Activated naive CD4-positive, alpha-beta T cell treated with anti-CD3 and anti-CD28 coated beads, Interleukin-2, amount 50 U/mL, for 72 hours (primary cell): ENCODE measurements at places on chromosomes 5 and 9. TPM values are rescaled to one million over a fixed set of nuclear protein-coding genes. Genes with fewer than 3 reads are reported as not detected.

DNA sequence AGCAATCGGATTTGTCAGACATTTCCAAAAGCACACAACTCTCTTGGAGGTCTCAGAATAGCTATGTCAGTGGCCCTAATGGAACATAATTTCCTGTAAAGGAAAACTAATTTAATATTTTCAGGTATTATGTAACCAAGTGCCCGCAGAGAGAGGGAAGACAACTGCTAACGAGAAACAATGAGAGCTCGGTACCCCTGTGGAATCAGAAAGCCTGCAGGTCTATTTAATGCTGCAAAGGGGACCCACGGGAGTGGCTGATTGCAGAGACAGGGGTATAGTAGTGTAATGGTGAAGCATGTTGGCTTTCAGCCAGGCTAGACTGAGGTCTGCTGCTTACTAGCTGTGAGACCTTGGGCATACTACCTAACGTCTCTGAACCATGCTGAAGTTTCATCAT, 508.1 kb upstream of the BRINP1 start:
- no peak for DNase-seq

DNA sequence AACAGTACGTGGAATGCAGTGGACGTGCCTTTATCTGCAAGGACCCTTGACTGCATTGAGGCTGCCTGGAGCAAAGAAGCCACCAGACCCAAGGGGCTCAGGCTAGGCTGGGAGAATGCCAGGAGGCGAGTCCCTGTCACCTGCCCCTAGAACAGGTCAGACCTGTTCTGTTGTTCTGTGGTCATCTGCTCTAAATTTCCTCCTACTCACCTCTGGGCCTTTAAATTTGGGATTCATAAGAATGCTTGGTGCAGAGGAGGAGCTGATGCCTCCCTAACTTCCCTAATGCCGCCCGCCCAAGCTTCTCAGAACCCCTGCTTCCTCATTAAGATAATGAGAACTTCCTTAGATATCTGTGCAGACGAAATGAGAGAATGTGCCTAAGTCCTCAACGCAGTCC, 32.0 kb downstream of the DAPK1 start:
- DNase-seq: no peak

Gene FAM153A
- total RNA-seq: 11.4 TPM

- no peak for DNase-seq
Measured at GRCh38 chr9:26662476-26662875, 230.1 kb downstream of the CAAP1 start.

Gene GABRA6
- not detected for total RNA-seq

Gene PTPRD
- total RNA-seq: not detected

Gene NUTM2G
- total RNA-seq: not detected

Gene SV2C
- total RNA-seq: 0.88 TPM

GRCh38 chr5:103480246-103480645, 82.3 kb downstream of the NUDT12 start:
- DNase-seq: no peak

DNA sequence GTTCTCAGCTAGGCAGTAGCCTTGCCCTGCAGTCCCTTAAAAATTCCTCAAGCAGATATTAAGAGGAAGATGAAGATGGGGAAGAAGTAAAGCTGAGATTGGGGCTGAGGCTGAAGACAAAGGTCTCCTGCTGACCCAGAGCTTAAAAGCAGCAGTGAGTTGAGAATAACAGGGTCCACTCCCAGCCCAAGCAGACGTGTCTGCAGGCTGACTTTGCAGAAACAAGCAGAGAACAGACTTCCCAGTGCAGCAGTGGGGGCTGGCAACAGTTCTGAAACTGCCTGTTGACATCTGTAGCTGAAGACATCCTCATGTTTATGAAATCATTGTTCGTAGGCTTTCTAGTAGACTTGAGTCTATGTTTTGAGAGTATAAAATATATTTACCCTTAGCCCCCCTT, 1.1 kb downstream of the CTXN3 start:
- DNase-seq: no peak

Gene ANKRD18A
- 15.2 TPM for total RNA-seq

- no peak for DNase-seq
Measured at GRCh38 chr9:99178912-99179872, 42.5 kb downstream of the ALG2 start.

GRCh38 chr9:13364271-13365000, 84.9 kb upstream of the MPDZ start:
- DNase-seq: no peak

Gene FAXDC2
- total RNA-seq: not detected

Gene ZFP2
- total RNA-seq: 0.50 TPM

- DNase-seq: no peak
Measured at GRCh38 chr9:133691626-133692363, 46.4 kb downstream of the SARDH start.

DNA sequence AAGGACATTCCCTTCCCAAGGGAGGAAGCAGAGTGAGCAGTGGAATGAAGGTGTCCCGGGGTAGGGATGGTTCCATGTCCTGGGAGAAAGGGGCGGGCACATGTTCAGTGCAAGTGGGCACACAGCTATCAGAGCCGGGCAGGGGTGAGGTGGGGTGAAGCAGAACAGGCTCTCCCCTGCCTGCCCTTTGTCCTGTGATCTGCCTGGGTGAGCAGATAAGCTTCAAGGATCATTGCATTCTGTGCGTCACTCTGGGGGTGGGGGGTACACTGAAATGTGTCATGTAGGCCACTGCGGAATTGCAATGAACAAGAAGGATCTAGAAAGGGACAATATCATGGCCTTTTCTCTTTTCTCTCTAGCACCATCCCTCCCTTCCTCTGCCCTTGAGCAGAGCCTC, 61.7 kb upstream of the SHB start:
- DNase-seq: no peak

Gene DMRT3
- not detected for total RNA-seq

GRCh38 chr5:169300468-169301385, at the start of gene SLIT3:
TSS of gene SLIT3 (minus strand) at chr5:169301139. CDS start at chr5:169300709, 430 bp downstream.
- no peak for DNase-seq

Gene TAF11L10
- not detected for total RNA-seq

Gene SNCAIP
- total RNA-seq: not detected

- no peak for DNase-seq
Measured at GRCh38 chr9:134770972-134771971, 109.3 kb upstream of the FCN2 start.

DNA sequence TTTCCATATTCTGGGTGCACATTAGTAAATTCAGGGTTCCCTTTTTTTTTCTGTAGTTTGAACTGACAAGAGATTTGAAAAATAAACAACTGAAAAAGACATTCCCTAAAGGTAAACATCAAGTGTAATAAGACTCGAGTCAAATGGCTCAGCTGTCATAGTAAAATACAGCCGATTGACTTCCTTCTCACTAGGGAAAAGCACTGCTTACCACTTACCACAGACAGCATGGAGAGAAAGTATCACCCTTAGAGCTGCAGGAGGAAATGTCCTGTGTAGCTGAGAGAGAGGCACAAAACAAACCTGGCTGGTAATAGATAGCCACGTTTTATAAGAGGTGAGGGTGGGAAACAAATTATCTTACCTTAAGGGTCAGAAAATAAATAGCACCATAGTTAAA, 12.1 kb upstream of the DMAC1 start:
- DNase-seq: no peak

DNA sequence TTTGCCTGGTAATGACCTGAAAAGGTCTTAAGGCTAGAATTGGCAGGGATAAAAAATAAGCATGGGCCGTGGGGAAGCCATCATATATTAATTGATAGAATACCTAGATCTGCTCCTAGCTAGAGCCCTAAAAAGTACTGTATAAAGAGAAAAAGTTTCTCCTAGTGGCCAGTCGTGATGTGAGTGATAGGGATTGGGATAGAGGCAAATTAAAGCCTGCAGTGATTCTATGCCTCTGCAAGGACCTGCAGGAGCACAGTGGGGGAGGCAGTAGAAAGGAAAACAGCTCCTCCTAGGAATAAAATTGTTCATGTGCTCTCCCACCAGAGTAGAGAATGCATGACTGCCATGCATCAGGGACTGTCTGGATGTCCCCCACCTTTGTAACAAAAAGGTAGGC, 56.2 kb upstream of the FTMT start:
- no peak for DNase-seq

DNA sequence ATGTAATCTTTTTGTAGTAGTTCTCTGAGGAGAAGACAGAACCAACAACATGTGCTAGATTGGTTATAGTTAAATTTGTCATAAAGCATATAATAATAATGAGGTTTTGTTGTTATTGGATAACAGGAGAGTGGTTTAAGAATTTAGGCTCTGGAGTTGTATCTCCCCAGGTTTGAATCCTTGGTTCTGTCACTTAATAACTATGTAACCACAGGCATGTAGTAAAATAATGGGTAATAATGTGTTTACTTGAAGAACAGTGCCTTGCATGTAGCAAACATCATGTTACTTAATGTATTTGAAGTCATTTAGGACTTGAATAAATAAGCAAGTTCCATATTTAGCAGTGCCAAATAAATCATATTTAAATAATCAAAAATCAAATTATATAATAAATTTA, 55.8 kb downstream of the NSD1 start:
- DNase-seq: no peak

Gene PCDHGA7
- not detected for total RNA-seq

GRCh38 chr5:74231697-74232096, 408.8 kb downstream of the ENC1 start:
- no peak for DNase-seq

Gene TAF1L
- not detected for total RNA-seq

Gene GARIN3
- total RNA-seq: 0.47 TPM

Gene F12
- 9.8 TPM for total RNA-seq

Gene TBC1D2
- total RNA-seq: 3.9 TPM

Gene GPR150
- 0.74 TPM for total RNA-seq

DNA sequence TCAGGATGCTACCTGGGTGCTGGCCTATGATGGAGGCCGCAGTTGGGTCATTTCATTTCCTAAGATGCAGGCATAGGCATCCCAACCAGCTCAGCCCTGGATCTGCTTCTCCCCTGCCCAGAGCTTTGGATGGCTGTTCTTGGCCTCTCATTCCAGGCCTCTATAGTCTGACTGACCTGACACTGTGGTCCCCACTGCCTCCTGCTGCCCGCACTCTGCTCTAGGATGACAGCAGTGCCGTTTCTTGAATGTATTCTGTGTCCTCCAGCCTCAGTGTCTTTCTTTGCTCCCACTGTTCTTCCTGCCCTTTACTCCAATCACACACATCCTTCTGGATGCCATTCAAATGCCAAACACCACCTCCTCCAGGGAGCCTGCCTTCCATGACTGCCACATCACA, 235.7 kb downstream of the HSPA4 start:
- DNase-seq: peak; percentile 36

DNA sequence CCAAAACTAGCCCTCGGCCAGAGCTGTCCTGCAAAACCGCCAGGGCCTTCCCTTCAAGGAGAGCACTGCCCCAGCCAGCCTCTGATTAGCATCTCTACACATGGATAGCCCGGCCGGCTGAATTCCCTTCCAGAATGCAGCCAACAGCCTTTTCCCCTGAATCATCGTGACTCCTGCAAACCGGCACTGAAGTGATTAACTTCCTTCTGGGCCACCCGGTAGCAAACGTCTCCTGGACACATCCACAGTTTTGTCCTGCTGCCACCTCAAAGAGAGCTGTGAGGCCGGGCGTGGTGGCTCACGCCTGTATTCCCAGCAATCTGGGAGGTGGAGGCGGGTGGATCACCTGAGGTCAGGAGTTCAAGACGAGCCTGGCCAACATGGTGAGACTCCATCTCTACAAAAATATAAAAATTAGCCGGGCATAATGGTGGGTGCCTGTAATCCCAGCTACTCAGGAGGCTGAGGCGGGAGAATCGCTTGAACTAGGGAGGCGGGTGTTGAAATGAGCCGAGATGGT, 21.1 kb upstream of the EEIG1 start:
- no peak for DNase-seq

Gene SPAG8
- total RNA-seq: 1.0 TPM

GRCh38 chr5:171422495-171422894, 3.0 kb downstream of the FGF18 start:
- no peak for DNase-seq

DNA sequence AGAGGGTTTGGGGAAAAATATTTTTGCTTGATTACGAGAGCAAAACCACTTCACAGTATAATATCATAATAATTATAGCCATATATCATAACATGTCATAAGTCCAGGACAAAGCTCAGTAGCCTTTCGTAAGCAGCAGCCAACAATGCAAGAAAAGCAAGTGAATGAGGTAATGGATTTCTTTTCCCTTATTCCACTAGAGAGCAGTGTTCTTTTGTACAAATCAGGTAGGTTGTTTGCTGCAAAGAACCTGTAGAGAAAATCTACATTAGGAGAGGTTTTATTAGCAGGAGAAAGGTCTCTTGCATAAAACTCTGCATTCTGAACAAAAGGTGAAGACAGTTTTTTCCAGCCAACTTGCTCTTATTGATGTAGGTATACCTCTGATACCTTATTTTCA, 1033.4 kb downstream of the TLE4 start:
- no peak for DNase-seq

GRCh38 chr5:92912283-92912682, 668.7 kb downstream of the NR2F1-AS1 start:
- no peak for DNase-seq

DNA sequence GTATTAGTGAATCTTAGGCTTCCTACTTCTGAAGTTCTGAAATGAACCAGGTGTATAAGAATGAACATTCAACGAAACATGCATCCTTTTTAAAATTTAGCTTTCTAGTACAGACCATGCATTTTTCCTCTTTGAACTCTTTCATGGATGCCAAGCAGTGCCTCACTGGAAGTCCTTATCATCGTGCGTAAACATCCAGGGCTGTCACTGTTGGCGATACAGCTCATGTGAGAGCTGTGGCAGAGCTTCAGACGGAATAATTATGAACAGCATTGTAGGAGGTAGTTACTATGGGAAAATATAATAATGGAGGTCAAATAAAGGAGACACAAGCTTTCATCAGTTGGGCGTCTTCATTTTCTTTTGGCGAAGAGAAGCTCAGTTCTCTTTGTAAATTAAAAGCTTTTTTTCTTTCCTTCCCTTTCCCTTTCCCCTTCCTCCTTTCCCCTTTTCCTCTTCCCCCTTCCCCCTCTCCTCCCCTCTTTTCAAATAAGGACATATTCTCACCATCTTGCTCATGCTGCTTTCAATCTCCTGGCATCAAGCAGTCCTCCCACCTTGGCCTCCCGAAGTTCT, 167.3 kb downstream of the KDM4C start:
- no peak for DNase-seq

DNA sequence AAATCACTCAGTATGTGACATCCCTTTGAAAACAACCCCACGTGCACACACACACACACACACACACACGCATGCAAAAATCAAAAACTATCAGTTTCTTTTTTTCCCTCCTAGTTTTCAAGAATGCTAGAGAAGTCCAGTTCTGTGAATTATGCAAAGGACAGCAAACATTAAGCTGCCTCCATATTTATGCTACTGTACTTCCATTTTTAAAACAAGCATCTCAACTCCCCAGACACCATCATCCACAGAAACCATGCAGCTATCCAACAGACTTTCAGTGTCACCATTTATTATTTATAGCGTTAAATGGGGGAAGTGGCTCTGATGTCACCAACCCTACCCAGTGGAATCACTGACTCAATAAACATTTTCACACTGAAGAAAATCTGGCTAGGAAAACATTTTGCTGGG, 1.6 kb downstream of the FBXW11 start:
- peak; percentile 10 for DNase-seq

- no peak for DNase-seq
Measured at GRCh38 chr9:114924327-114924726, 6.1 kb downstream of the TNFSF8 start.

Gene SH3GLB2
- total RNA-seq: 44.1 TPM
